ENCODE measurements at places on chromosomes 6 and 20.

GRCh38 chr6:101395345-101395744 is 1.8 kb downstream of the GRIK2 start:
- H3K27ac ChIP-seq = no peak overlapping the region
- H3K4me3 ChIP-seq = no peak overlapping the region
- peaks cover under 1% of the 10 kb centered on the region for H3K27me3 ChIP-seq
- DNase-seq = no peak
- H3K36me3 ChIP-seq = no peaks in the 10 kb centered on the region

GRCh38 chr6:42059743-42060142 is 9.4 kb downstream of the TAF8 start:
- H3K4me3 ChIP-seq = no peak overlapping the region
- H3K27me3 ChIP-seq = no peaks in the 10 kb centered on the region
- H3K27ac ChIP-seq = no peak overlapping the region
- no peaks in the 10 kb centered on the region for H3K4me1 ChIP-seq
- peaks cover 94% of the 10 kb centered on the region for H3K36me3 ChIP-seq

- no peak overlapping the region for H3K4me3 ChIP-seq
- H3K36me3 ChIP-seq = no peaks in the 10 kb centered on the region
- no peaks in the 10 kb centered on the region for H3K4me1 ChIP-seq
- no peaks in the 10 kb centered on the region for H3K27me3 ChIP-seq
Observed at GRCh38 chr6:142627474-142627873, 317.5 kb downstream of the HIVEP2 start.

DNA sequence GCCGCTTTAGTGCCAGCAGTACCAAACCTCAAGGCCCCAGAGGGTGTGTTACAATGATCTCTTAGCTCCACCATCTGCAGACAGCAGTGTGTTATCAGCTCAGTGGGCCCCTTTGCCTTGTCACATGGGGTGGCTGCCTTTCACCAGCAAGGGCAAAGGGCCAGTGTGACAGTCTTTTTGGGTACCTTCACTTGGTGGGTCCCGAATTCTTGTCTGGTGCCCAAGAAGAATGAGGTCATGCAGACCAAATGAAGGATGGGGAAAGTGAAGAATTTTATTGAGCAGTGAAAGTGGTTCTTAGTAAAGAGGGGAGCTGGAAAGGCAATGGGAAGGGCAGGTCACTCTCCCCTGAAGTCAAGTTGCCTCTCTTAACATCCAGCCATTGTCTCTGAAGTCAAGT is 2.9 kb upstream of the SMIM28 start:
- H3K27ac ChIP-seq = no peak overlapping the region
- H3K36me3 ChIP-seq = no peaks in the 10 kb centered on the region
- no peak for DNase-seq
- no peak overlapping the region for H3K4me3 ChIP-seq
- no peaks in the 10 kb centered on the region for H3K27me3 ChIP-seq

- DNase-seq = no peak
- H3K27me3 ChIP-seq = no peaks in the 10 kb centered on the region
Observed at GRCh38 chr6:135750081-135750480, 101.4 kb upstream of the PDE7B start.

GRCh38 chr20:925516-925915 is 9.4 kb upstream of the ANGPT4 start:
- no peak overlapping the region for H3K27ac ChIP-seq
- no peak for DNase-seq
- H3K4me3 ChIP-seq = no peak overlapping the region
- no peaks in the 10 kb centered on the region for H3K27me3 ChIP-seq
- H3K36me3 ChIP-seq = no peaks in the 10 kb centered on the region

GRCh38 chr6:27672113-27672799 is 199.4 kb upstream of the ZNF184 start:
- DNase-seq = no peak
- H3K4me1 ChIP-seq = no peaks in the 10 kb centered on the region
- no peaks in the 10 kb centered on the region for H3K36me3 ChIP-seq
- no peak overlapping the region for H3K27ac ChIP-seq
- peaks cover 24% of the 10 kb centered on the region for H3K27me3 ChIP-seq
- no peak overlapping the region for H3K4me3 ChIP-seq

DNA sequence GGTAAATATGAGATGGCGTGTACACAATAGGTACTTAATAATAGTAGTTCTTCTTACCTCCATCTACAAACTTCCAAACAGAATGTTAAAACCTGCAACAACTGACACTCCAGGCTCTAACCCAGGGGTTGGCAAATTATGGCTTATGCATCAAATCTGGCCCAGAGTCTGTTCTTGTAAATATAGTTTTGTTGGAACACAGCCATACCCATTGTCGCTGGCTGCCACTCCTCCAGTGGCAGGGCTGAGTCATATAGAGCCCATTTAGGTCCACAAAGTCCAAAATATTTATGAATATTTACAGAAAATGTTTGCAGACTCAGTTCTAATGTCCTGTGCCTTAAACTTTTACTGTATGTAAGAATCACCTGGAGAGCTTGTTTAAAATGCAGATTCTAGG is 69.9 kb upstream of the BTBD3 start:
- DNase-seq = no peak
- no peaks in the 10 kb centered on the region for H3K4me1 ChIP-seq
- H3K27ac ChIP-seq = no peak overlapping the region
- H3K4me3 ChIP-seq = no peak overlapping the region
- no peaks in the 10 kb centered on the region for H3K27me3 ChIP-seq

- H3K4me3 ChIP-seq = no peak overlapping the region
- H3K27me3 ChIP-seq = no peaks in the 10 kb centered on the region
- DNase-seq = no peak
- H3K27ac ChIP-seq = no peak overlapping the region
- no peaks in the 10 kb centered on the region for H3K4me1 ChIP-seq
Observed at GRCh38 chr6:135395136-135395535, 102.4 kb downstream of the AHI1 start.

GRCh38 chr6:121830736-121831135 is 395.3 kb downstream of the GJA1 start:
- no peak for DNase-seq
- no peak overlapping the region for H3K27ac ChIP-seq
- no peak overlapping the region for H3K4me3 ChIP-seq
- H3K27me3 ChIP-seq = no peaks in the 10 kb centered on the region

DNA sequence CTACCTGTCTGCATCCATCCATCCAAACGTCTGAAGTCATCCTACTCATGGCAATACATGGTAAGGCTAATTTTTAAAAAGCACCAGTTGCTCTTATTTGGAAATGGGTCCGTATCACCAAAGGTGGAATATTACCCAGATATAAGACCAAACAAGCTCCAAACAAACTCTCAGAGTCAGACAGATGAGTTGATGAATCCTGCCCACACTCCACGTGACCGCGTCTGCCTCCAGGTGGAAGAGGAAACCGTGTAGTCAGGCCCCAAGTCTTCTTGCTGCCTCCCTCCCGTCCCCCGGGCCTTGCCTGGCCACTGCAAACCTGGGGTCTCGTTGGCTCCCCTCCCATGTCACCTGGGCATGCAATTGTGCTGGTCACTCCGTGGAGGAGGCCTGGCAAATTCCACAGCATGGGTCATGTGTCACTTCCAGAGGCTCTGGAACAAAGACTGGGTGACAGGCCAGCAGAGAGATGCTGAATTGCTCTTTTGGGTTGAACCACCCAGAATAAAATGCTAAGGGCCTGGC is 31.8 kb downstream of the CTCFL start:
- H3K4me3 ChIP-seq = no peak overlapping the region
- no peaks in the 10 kb centered on the region for H3K27me3 ChIP-seq
- no peaks in the 10 kb centered on the region for H3K36me3 ChIP-seq
- no peak overlapping the region for H3K27ac ChIP-seq

DNA sequence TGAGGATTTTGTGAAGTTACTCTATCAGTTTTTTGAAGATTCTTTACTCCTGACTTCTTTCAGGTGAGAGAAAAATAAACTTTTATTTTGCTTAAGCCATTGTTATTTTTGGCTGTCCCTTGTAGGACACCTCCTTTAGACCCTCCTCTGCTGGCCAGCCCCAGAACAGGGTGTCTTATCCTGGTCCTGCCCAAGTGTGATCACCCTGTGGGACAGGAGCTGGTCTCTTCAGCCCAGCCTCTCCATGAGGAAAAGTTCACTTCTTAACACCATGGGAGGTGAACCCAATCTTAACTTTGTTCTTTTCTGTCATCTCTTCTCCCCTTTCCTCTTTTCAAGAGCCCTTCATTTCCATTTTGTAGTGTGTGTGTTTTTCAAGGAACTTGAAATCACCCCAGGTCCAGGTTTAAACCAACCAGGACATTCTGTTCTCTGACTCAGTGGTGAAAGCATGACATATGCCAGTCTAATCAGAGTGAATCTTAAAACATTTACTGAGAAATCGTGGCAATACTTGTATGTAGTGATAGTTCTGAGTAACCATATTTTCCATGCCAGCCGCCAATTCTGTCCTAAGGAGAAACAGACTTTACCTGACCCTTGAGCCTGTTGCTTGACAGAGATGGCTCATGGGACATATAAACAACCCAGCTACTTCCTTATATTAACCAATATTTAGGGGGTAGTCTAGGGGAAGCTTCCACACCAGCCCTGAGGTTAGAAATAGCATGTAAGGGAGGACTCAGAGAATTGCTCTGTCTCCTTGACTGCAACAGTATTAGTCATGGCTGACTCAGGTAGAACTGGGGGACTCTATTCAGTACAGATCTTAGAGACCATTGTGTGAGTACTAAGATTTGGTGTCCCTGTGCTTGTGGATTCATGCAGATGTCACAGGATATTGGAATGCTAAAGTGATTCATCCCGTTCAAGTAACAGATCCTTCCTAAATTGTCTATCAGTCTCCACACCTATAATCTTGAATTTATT is 48.8 kb downstream of the FLRT3 start:
- H3K36me3 ChIP-seq = no peaks in the 10 kb centered on the region
- no peak for DNase-seq
- no peaks in the 10 kb centered on the region for H3K27me3 ChIP-seq
- H3K4me3 ChIP-seq = no peak overlapping the region

DNA sequence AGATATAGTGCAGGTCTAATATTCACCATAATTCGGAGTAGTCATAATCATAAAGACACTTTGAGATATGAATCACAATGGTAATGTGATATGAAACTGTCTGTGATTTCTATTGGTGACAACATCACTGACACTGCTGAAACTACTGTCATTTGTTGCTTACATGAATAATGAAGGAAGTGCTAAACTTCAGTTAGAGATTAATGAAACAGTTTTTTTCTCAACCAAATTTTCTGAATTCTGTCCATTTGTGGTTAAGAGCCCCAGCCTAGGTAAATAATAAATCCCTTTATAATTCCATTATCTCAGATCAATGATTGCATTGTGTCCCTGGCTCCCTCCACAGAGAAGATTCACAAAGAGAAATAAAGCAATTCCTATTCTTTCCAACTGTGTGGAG is 122.6 kb downstream of the HIVEP2 start:
- no peak for DNase-seq
- no peaks in the 10 kb centered on the region for H3K27me3 ChIP-seq
- no peak overlapping the region for H3K4me3 ChIP-seq
- no peaks in the 10 kb centered on the region for H3K36me3 ChIP-seq

DNA sequence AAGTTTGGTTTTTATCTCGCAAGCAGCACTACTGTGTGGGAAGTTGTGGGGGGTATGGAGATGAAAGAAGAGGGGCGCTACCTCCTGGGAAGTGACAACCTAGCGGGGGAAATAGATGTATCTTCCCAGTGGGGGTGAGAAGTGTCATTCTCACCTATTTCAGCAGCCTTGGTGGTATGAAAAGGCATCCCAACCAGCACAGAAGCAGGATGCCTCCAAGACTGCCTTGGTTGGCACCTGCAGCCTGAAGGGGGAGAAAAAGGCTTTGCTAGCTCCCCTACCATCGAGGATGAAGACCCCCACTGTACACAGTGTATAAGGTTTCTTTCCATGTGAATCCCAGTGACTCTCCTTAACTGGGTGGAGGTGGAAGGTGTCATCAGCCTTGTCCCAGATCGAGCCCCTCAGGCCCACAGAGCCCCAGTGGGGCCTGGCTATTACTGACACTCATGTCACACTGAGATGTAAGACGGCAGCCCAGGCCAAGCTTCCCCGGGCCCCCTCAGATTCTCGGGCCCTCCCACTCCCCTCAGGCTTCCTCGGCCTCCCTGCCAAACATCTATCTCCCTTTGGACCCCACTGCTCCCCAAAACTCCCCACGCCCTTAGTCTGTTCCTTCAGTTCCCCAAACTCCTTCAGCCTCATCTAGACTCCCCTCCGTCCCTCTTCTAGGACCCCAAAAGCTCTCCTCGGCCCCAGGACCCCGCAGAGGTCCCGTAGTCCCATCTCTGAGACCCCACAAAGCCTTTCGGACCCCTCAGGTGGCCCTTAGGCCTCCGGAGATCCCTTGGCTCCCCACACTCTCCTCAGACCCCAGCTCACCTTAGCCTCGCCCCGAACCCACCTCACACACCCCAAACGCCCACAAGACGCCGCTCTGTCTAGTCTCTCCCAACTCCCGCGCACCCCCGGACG is 688 bp downstream of the COMMD7 start:
- H3K4me1 ChIP-seq = peaks cover 19% of the 10 kb centered on the region
- H3K27ac ChIP-seq = peak overlapping the region; percentile 92
- H3K27me3 ChIP-seq = no peaks in the 10 kb centered on the region
- H3K4me3 ChIP-seq = peak overlapping the region; percentile 91
- no peak for DNase-seq

DNA sequence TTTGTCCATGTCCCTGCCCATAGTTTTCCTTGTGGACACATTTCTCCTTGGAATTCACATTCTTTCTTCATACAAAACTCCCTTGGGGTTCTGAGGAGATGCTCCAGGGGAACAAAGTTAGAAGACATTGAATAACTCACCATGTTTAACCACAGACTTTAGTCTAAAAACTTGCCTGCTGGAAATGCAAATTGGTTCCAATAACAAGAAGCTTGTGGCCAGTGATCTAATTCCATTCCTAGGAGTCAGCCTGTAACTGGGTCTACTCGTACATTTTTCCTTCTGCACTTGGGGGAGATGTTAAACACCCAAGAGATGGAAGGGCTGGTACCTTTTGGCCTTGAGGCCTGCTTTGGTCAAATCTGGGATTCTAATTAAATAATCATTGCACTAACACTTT is 60.2 kb downstream of the SCML4 start:
- H3K4me1 ChIP-seq = no peaks in the 10 kb centered on the region
- no peak overlapping the region for H3K4me3 ChIP-seq
- no peaks in the 10 kb centered on the region for H3K36me3 ChIP-seq
- no peak overlapping the region for H3K27ac ChIP-seq

- H3K4me3 ChIP-seq = no peak overlapping the region
- H3K27ac ChIP-seq = no peak overlapping the region
- no peaks in the 10 kb centered on the region for H3K4me1 ChIP-seq
- no peaks in the 10 kb centered on the region for H3K36me3 ChIP-seq
- no peaks in the 10 kb centered on the region for H3K27me3 ChIP-seq
Observed at GRCh38 chr6:137775227-137775626, 91.8 kb upstream of the TNFAIP3 start.

GRCh38 chr6:9983168-9983567 is 431.7 kb downstream of the TFAP2A start:
- no peak overlapping the region for H3K4me3 ChIP-seq
- no peaks in the 10 kb centered on the region for H3K27me3 ChIP-seq
- no peak for DNase-seq
- H3K36me3 ChIP-seq = no peaks in the 10 kb centered on the region

DNA sequence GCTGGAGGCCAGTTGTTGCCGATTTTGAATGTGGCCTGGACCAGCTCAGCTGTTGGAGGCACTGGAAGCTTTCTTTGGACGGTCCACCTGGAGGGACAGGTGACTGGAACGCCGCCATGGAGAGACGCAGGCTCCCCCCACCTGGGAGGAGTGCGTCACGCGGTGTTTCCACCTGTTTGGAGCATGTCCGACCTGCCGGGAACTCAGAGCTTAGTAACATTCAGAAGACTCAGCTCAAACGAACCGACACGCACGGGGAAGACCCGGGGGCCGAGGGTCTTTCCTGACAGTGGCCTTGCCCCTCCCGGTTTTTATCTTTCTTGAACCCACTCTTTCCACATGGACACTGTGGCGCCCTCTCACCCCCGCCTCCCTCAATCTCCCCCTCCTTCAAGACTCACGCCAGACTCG is 141.6 kb downstream of the SMOC2 start:
- no peak overlapping the region for H3K27ac ChIP-seq
- no peaks in the 10 kb centered on the region for H3K4me1 ChIP-seq
- DNase-seq = no peak
- no peaks in the 10 kb centered on the region for H3K27me3 ChIP-seq
- H3K4me3 ChIP-seq = no peak overlapping the region
- H3K36me3 ChIP-seq = no peaks in the 10 kb centered on the region
